EL (cell line): ENCODE measurements at places on chromosomes 6 and 20.

- DNase-seq: peak; percentile 44
These were observed 120.5 kb upstream of the CHD6 start for GRCh38 chr20:41738604-41739206.

DNA sequence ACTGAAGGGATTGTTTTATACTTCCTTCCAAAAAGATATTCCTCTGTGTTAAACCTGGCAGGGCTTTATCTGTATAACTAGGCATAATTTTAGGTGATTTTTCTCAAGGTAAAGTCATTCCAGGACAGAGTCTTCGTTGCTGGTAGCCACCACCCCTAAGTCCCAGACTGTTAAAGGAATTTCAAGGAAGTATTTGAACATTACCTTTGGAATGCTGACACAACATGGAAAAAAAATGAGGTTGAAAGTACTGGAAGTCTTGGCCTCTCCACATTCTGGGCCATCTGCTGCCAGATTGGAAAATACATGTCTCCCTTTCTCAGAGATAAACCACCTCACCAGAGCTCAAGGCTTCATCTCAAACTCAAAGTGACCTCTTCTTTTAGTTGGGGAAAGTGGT, 27.0 kb upstream of the ETV7 start:
- peak; percentile 35 for DNase-seq

GRCh38 chr6:152316024-152316423, 321.1 kb downstream of the SYNE1 start:
- peak; percentile 83 for DNase-seq

DNA sequence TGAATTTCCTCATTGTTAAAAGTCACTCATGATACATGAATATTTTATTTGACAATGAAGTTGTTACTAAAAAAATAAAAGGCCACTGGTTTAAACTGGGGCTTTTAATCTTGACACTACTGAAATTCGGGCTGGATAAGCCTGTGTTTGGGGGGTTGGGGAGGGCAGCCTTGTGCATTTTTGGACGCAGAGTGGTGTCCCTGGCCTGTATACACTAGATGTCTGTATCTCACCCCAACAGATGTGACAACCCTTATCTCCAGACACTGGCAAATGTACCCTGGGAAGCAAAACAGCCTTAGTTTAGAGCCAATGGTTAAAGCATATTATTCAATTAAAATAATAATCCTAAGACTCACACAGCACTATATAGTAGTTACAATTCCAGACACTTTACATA, 24.8 kb downstream of the MAN1A1 start:
- no peak for DNase-seq

DNA sequence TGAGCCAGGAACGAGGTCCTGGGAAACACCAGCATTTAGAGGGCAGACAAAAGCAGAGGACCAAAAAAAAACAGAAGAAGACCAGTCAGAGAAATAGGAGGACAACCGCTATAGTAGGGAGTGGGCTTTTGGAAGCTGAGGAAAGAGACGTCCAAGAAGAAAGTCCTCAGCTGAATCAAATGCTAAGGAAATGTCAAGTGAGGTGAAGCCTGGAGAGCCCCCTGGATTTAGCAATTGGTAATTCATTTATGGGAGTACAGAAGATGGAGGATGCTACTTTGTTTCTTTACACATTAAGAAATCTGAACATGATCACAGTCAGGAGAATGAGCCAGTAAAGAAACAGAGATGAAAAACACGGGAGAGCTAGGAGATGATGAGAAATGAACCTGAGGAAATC, 41.1 kb downstream of the LRP11 start:
- no peak for DNase-seq

DNA sequence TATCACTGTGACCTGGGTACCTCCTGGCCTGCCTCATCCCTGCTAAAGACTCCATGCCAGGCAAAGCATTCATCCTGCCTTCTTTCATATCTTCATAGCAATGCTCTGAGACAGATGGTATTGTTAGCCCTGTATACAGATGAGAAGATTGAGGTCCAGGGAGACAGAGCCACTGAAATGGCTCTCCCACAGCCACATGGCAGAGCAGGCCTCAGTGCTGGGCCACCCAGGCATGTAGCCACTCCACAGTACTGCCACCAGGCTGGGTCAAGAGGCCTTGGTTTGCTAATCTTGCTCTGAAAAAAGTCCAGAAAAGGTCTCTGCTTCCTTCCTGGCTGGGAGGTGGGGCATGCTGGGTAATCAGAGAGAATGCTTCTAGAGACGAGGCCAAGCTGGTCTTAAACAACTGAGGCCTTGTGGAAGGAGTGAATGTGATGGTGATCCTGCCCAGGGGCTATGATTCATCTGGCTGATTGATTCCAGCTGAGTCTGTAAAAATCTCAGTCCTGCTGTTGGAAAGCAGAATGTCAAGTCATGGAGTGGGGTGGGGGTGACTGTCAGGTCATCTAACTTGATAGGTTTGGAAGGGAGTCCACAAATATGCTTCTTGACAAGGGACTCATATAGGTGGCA, 29.8 kb downstream of the HM13 start:
- peak; percentile 94 for DNase-seq

- DNase-seq: no peak
These were observed 145.3 kb downstream of the KHDC1L start for GRCh38 chr6:73079978-73080377.

DNA sequence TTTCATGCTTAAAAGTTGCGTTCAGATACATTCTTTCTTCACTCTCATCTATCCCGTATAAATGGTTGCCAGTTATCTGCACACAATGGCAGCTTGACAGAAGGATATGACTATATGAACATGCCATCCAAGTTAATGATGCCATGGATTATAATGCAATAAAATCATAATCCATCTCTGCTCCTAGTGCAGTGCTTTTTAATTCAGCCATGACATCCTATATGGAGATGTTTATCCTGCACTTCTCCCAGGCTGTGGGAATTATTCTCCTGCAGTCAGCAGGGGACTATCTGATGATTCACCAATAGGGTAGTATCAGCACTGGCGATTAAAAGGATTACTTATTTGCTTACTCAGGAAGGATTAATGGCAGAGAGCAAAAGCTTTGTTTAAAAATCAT, 273.8 kb downstream of the SAMD5 start:
- DNase-seq: peak; percentile 9

GRCh38 chr20:23889775-23890187, 10.2 kb upstream of the CST5 start:
- peak; percentile 60 for DNase-seq

DNA sequence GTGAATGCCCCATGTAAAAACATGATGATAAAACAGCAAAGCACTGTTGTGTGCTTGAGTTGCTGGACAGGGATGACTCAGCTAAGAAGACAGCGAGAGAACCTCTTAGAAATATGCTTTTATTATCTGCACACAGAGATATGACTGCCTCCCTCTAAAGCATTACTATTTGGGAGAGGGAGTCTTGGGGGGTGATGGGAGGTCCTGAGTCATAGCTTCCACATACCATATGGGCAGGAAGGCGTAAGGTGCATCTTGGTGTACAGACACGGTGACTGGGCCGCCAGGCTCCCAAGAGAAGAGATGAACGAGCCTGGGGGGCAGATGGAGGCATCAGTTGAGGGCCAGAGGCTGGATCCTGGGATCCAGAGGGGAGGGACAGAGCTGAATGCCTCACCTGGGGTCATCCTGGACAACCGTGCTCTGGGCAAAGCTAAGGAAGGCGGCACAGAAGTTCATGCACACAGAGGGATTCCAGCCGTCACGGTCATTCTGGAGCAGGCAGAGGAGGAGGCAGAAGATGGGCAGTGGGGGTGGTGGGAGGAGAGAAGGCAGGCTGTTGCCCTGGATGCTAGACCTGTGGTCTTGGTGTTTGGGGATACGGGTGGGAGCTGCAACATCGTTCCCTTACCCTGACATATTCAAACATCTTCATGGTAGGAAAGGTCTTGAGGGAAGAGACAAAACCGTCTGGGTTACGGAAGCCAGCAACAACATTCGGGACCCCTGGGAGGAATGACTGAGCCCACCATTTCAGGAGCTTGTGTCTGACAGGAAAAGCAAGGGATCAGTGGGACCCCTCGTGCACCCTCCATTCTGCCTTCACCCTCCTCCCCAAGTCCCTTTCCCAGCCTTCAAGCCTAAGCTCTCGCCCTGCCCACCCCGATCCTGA, 2.0 kb downstream of the DXO start:
- DNase-seq: peak; percentile 49

DNA sequence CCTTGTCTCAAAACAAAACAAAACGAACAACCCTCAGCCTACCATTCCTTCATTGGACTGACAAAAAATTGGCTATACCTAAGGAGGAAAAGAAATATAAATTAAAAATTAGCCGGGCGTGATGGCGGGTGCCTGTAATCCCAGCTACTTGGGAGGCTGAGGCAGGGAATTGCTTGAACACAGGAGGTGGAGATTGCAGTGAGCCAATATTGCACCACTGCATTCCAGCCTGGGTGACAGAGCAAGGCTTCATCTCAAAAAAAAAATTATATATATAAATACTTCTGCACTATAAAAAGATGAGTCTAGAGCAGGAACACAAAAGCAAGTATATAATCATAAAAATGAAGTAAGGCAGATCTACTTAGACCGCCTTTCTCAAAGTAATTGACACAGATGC, 109.8 kb downstream of the CRYBG1 start:
- no peak for DNase-seq

- DNase-seq: no peak
These were observed 209.4 kb upstream of the RUNX2 start for GRCh38 chr6:45118754-45119153.

GRCh38 chr6:86331919-86332318, 605.4 kb upstream of the HTR1E start:
- DNase-seq: no peak
